Activated naive CD4-positive, alpha-beta T cell treated with Interleukin-2 at 50 U/mL for 16 hours (primary cell): ENCODE measurements at places on chromosomes 5 and 9.

GRCh38 chr5:90020575-90021538 is 388.7 kb downstream of the CETN3 start:
- DNase-seq, result no peak

- DNase-seq, result no peak
Measured at GRCh38 chr5:83965441-83965840, 244.8 kb upstream of the HAPLN1 start.

GRCh38 chr9:91285729-91286353 is 75.9 kb downstream of the AUH start:
- no peak for DNase-seq

DNA sequence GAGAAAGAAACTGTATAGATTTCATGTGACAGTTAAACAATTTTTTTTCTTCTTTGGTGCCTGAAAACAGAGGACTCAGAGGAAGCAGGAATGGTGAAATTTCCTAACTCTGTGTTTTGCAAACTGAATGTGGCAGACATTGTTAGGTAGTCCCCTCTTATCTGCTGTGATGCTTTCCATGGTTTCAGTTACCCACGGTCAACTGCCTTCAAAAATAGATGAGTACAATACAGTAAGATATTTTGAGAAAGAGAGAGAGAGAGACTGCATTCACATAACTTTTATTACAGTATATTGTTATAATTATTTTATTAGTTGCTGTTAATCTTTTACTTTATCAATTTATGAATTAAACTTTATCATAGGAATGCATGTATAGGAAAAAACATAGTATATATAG is 627.2 kb downstream of the CCDC171 start:
- DNase-seq, result no peak

- no peak for DNase-seq
Measured at GRCh38 chr5:13566871-13567339, 377.6 kb downstream of the DNAH5 start.
